CD4-positive, alpha-beta T cell (primary cell): ENCODE measurements at places on chromosomes 11 and 22.
A peak's percentile ranks its signal among the peaks of the same experiment; 100 is the strongest.

- no peak for DNase-seq
Observed at GRCh38 chr11:47256374-47256773, 1.4 kb upstream of the NR1H3 start.

DNA sequence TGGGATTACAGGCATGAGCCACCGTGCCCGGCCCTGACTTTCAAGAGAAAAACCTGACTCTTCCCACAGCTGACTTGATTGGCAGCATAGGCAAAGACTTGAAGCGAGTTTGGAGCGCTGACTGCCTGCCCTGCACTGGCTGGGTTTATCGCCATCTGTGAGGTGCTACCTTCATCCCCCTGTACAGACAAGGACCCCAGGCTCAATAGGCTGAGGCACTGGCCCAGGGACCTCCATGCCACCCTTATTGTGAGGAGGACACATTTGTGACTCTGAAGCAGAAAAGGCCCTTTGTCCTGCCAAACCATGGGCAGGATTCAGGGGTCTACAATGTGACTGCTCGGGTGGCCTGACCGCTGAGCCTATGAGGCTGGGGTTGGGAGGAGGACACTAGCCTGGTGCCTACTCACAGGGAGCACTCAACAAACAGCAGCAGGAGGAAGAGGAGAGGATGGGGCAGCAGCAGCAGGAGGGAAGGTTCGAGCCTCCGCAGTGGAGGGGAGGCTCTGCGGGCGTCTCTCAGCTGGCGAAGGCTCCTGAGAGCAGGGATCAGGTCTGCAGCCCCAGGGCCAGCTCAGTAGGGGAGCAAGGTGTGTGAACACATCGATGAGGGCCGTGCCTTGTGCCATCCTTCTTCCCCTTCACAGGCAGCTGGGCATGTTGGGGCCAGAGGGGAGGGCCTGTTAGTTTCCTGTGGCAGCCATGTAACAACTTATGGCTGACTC is 72.9 kb upstream of the WNT7B start:
- no peak for DNase-seq

GRCh38 chr11:27025312-27025955 is 15.2 kb upstream of the BBOX1 start:
- DNase-seq: no peak

GRCh38 chr22:35517769-35518530 is 22.7 kb upstream of the RASD2 start:
- DNase-seq: no peak

GRCh38 chr11:85718991-85719807 is 33.2 kb upstream of the CCDC89 start:
- no peak for DNase-seq

DNA sequence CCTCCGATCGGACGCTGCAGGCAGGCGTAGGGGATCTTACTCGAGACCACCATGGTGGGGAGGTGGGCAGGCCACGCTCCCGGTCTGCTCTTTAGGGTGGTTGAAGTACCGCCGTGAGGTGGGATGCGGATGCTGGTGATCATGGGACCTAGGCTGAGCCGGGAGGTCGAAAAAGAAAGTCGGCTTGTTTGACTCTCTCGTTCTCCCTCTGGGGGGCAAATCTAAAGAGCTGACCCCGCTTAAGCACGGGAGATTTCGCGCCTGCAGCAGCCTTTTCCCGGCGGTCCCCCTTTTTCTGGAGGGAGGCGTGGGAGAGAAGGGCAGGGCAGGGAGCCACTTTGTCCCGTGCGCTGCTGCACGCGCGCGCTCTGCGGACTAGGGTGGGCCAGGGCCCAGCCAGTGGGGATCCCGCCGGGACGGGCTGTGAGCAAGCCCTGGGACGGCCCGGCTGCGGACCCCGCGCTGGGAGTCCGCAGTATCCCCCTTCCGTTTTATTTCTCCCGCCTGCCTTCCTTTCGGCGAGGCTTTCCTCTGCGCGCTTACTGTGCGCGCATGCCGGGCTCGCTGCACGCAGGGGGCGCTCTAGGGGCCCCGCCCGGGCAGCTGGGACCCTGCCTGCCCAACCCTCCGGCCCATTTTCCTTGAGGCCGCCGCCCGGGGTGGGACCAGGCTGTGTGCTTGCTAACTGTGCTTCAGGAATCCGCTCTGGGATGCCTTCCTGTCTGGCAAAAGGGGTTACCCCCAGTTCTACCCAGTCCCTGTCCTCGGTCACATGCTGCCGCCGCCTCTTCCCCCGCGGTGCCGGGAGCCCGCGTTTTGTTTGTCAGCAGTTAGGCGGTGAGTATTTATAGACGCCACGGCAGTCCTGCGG is 81.0 kb downstream of the PRR5L start:
- DNase-seq: peak; percentile 80

GRCh38 chr11:118608360-118609227 is 1.2 kb downstream of the PHLDB1 start:
- DNase-seq: peak; percentile 85

DNA sequence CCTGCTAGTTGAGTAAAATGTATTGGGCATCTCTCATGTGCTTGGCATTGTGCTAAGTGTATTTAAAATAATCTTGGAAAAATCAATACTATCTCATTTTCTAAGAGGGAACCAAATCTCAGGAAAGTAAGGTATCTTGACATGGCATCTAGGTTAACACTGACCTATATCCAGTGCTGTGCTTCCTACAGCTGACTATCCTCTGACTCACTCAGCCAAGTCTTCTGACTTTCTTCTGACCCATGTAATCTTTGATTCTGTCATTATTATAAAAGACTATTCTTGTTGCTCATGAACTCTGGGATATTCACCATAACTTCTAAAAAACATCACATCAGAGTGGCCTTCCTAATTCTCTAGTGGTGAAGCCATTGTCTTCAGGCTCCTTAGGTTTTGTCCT is 304.1 kb upstream of the TENM4 start:
- no peak for DNase-seq

- DNase-seq: no peak
Observed at GRCh38 chr22:27667121-27667843, 134.3 kb downstream of the MN1 start.

DNA sequence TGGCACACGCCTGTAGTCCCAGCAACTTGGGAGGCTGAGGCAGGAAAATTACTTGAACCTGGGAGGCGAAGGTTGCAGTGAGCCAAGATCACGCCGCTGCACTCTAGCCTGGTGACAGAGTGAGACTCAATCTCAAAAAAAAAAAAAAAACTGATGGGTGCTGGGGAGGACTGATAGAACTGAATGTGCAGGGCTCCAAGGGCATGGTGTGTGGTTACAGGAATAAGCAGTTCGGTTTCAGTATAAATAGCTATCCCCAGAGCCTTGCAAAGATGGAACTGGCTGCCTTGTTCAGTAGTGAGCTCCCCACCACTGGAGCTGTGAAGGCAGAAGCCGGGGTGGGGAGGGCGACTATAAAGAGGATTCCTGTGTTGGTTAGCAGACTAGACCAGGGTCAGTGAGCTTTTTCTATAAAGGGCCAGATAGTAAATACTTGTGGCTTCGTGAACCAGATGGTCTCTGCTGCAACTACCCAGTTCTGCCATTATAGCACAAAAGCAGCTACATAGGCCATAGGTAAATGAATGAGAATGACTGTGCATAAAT is 5.9 kb downstream of the TOM1 start:
- DNase-seq: no peak

DNA sequence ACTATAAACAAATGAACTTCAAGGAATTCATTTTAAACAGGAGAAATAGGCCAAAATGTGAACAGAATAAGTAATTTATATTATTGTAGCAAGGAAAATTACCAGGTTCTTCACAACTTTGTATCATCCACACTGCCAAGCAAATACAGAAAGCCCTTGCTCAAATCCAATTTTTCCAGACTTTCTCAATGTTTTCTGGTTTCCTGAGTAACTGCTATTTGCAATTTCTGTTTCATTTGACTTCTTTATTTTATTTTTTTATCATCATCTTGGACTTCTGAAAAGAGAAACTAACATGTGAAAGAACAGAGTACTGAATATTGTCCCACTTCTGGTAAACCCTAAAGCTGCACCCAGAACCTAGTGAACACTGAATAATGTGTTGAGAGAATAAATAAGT is 61.0 kb downstream of the SLC1A2 start:
- DNase-seq: no peak

- DNase-seq: no peak
Observed at GRCh38 chr11:10824888-10825287, 16.2 kb upstream of the EIF4G2 start.

DNA sequence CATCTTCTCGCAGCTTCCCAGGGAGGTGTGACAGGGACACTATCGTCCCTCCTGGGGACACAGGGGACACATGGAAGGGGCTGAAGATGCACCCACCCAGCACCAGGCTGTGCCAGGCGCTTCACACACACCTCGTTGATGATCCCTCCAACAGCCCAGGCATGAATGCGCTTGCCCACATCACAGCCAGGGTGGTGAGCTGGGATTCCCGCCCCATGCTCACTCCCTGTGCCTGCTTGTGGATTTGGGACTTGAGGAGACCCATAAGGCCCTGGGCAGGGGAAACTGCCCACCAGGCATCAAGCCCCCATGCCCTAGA is 57.8 kb downstream of the OTOG start:
- DNase-seq: no peak

DNA sequence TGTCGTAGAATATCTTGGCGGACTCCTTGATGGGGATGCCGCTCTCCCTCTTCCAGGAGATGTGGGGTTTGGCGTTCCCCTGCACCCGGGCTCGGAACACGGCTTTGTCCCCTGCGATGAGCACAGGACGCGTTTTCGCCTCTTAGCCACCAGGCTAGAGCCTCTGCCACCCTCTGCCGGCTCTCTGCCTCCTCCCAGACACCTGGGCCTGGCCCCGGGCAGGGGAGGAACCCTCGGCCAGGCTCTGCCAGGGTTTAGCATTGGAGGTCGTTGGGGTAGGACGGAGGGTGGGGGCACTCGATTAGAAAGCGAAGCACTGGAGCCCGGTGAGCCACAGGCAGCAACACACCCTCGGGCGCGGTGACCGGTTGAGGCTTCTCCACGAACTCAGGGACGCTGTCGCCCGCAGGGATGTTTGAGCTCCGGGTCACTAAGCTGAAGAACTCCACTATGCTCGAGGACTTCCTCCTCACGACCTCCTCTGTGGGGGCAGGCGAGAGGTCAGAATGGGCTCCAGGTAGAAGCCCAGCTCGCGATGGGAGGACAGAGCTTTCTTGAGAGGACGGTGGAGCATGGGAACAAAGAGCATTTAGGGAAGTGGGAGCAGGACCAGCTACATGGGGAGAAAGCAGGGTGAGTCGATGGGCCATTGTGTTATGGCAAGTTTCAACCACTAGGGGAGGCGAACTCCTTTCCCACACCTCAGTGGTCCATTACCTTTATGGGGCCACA is 4.3 kb downstream of the IGSF22 start:
- DNase-seq: peak; percentile 30

DNA sequence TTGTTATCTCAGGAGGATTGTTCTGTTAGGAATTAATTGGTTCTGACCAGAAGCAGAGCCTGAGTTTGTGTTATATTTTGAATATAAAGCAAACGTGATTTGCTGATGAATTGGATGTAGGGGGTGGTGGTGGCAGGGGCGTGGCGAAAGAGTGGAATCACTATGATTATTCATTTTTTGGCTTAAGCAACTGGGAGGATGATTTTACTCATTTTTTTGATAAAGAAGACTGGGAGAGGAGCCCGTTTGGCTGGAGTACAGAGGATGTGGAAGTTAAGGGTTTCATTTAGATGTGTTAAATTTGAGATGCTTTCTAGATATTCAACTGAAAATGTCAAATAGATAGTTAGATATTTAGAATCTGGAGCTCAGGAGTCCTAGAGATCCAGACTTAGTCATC is 83.4 kb upstream of the MYO18B start:
- no peak for DNase-seq

DNA sequence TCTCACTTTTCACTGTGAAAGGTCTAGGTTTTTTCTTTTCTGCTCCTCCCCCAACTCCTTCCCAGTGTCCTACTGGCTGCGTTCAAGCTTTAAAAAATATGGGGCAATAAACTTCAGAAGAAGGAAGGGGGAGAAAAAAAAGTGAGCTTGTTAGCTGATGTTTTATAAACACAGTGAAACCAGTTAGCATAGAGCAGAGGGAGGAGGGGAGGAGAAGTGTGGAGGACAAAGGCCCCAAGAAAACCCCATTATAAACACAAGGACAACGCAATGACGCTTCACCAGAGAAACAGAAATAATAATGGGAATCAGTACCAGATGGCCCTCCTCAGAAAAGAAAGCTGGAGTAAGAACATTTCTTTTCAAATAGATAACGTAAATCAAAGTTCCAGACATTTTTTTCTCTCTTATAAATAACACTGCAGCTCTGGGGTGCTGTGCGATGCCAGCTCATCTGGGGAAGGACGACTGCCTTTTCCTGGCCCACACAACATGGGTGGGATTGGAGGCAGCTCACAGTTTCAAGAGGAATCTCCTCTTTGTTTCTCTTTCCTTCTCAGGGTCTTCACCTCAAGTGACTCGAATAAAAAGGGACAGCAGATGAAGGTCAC is 235.4 kb upstream of the NARS2 start:
- DNase-seq: no peak

DNA sequence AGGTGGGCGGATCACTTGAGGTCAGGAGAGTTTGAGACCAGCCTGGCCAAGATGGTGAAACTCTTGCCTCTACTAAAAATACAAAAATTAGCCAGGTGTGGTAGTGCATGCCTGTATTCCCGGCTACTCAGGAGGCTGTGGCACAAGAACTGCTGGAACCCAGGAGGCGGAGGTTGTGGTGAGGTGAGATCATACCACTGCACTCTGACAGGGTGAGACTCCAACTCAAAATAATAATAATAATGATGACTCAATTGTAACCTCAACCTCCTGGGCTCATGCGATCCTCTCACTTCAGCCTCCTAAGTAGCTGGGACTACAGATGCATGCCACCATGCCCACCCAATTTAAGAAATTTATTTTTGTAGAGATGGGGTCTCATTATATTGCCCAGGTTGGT is 15.6 kb upstream of the CHRNA10 start:
- DNase-seq: no peak

- DNase-seq: no peak
Observed at GRCh38 chr22:31530823-31531195, 34.5 kb downstream of the SFI1 start.

DNA sequence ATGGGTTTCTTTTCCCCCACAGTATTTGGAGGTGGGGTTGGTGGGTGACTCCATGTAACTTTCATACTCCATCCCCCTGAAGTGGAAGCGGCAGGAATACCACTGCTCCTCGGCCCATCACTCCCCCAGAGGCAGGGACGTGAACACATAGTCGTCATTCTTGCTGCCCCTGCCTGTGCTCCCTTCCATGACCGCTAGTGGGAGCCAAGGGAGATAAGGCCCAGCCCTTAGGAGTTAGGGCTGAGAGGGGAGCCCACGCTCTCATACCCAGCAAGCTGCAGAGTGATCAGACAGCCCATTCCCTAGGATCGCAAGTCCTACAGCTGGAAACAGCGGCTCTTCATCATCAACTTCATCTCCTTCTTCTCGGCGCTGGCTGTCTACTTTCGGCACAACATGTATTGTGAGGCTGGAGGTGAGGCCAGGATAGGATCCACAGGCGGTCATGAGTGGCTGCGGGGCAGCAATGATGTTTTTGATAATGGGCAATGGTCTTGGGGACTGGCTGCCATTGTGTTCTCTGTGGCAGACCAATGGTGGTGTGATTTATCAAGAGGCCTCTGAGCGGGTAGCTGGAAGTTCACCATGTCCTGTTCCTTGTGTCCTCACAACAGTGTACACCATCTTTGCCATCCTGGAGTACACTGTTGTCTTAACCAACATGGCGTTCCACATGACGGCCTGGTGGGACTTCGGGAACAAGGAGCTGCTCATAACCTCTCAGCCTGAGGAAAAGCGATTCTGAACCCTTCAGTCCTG is 15.9 kb downstream of the RHOG start:
- peak; percentile 90 for DNase-seq

GRCh38 chr11:95569207-95569606 is 220.4 kb downstream of the FAM76B start:
- DNase-seq: no peak
